ENCODE measurements at places on chromosomes 7 and 10. TPM values are rescaled to one million over a fixed set of nuclear protein-coding genes. Genes with fewer than 3 reads are reported as not detected.

The ARHGAP19 gene
- 3.3 TPM for total RNA-seq

The ZNF117 gene
- total RNA-seq = 11.8 TPM

The FRG2B gene
- total RNA-seq = not detected

The MYPN gene
- total RNA-seq = under 0.01 TPM

The PCDH15 gene
- not detected for total RNA-seq

The SEC24C gene
- total RNA-seq = 94.3 TPM

The TLX1 gene
- total RNA-seq = not detected

The EIF3B gene
- total RNA-seq = 138 TPM

The PRSS37 gene
- total RNA-seq = not detected

The RET gene
- total RNA-seq = 0.11 TPM

The TRDMT1 gene
- 9.4 TPM for total RNA-seq
